ENCODE measurements at places on chromosomes 12 and 14.

DNA sequence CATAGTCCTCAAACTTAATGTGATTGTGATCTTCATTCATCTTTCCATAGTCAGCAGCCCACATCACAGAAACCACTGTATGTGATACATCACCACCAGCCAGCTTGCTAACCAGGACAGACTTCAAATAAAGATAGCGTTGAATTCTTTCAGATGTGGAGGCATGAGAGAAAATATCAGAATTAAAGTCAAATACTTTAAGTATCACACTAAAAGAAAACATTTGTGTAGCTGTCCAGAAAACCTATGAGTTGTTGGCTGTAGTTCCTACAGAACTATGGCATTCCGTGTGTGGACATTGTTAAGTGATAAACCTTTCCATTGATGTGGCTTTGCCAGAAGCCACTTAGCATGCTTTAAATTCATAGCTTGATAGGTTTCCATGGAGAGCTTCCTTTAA is 105.1 kb downstream of the LLPH start:
- no peak for DNase-seq

GRCh38 chr12:104385510-104385909 is 71.2 kb upstream of the CHST11 start:
- no peak for DNase-seq

GRCh38 chr12:113081873-113082272 is 25.3 kb downstream of the DTX1 start:
- DNase-seq = no peak

DNA sequence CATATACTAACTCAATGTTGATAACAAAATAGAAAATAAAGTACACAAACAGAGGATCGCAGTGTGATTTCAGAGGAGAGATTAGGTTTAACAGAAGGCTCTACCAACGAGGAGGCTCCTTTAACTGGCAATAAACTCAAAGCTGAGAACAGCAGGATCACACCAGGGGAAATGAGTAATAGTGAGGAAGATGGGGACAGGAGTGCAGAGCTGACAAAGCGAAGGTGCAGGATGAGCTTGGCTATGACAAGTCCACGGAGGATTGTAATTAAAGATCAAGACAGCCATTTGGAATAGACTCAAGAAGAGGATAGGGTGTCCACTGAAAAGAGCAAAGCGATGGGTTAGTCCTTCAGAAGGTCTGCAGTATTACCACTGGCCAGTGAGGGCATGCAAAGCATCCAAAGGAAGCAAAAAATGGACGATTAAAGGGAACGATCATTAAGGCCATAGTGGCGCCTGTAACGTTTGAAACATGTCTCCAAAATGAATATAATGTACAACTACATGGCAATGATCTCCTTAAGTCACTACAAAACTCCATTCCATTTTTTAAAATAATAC is 85.3 kb downstream of the GRIN2B start:
- no peak for DNase-seq

GRCh38 chr14:90408713-90409112 is 11.9 kb downstream of the CALM1 start:
- DNase-seq = no peak
